HuH-7.5 (cell line): ENCODE measurements at places on chromosomes 1 and 21.

DNA sequence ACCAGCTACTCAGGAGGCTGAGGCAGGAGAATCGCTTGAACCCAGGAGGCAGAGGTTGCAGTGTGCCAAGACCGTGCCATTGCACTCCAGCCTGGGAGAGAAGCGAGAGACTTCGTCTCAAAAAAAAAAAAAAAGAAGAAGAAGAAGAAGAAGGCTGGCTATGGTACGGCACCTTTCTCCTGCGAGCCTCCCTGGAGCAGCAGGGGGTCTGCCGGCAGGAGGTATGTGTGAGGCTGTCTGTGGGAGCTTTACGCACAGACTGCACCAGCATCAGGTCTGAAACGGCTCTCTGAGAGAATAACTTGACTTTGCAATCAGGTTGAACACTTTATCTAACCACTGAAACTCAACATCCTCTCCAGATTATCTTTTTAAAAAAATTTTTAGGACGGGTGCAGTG is 44.9 kb downstream of the CLSTN1 start:
- no peak for DNase-seq

DNA sequence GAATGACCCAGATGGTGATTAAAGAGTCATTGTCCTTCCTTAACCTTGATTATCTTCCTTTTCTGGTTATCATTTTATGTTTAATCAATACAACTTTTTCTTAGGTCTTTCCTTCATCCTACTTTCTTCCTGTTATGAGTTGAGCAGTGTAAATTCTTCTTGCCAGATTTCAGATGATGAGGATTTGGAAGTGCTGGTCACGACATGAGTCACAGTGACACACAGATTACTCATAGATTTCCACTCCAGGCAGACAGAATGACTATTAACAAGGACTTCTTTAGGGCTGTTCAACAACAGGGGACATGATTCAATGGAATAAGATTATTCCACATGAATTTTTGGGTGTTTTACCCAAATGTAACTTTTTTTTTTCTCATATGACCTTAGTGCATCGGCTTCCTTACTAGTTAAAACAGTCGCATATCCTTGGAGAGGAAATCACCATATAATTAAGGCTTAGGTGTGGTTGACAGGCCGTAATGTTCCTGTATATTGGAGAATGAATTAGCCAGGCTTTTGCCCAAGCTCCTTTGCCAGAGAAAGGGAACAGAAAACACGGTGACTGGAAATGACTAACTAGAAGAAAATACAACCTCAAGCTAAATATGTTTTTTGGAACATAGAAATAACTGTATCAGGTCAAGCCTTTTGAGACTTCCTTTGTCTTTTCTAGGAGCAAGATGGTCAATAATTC is 44.2 kb downstream of the PRRX1 start:
- DNase-seq = no peak

DNA sequence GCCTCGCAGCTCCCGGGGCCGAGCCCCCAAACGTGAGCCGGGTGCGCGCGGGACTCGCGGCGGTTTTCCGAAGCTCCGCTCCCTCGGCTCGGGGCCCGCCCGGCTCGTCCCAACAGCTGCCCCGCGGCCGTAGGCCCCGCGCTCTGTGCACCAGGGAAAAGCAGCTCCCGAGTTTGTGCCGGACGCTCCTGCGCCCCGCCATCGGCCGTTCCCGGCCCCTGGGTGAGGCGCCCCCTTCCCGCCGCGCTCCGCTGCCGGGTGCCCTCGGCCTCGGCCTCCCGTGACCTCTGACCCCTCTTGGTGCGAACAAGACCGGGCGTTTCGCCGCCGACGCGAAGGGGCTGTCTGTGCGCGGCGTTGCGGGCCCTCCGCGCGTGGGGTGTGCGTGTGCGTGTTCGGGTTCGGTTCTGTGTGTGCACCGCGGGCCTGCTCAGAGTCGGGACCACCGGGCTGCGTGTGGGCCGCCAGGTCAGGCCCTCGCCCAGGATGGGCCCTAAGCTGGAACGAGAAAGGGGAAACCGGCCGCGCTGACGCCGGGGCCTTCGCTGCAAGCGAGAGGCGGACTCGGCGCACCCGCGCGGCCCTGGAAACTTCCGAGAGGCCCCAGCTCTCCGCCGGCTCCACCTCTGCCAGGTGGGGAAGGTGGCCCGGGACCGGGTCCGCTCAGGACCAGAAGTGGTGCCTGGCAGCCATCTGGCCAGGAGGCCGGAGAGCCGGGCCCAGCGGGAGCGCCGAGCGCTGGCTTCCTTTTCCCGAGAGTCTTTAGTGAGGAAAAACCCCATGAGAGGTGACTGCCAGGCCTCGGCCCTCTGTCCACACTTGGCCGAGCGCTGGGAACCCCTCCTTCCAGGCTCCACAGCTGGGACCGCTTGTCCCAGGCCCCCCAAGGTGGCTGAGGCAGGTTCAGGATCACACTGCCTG is 1.9 kb downstream of the PRDM16 start:
- no peak for DNase-seq

- DNase-seq = no peak
Observed at GRCh38 chr1:200073286-200073637, 45.8 kb downstream of the NR5A2 start.

GRCh38 chr1:54403405-54403804 is 2.8 kb downstream of the SSBP3 start:
- DNase-seq = no peak

- DNase-seq = no peak
Observed at GRCh38 chr21:33550772-33551660, 8.2 kb downstream of the SON start.

DNA sequence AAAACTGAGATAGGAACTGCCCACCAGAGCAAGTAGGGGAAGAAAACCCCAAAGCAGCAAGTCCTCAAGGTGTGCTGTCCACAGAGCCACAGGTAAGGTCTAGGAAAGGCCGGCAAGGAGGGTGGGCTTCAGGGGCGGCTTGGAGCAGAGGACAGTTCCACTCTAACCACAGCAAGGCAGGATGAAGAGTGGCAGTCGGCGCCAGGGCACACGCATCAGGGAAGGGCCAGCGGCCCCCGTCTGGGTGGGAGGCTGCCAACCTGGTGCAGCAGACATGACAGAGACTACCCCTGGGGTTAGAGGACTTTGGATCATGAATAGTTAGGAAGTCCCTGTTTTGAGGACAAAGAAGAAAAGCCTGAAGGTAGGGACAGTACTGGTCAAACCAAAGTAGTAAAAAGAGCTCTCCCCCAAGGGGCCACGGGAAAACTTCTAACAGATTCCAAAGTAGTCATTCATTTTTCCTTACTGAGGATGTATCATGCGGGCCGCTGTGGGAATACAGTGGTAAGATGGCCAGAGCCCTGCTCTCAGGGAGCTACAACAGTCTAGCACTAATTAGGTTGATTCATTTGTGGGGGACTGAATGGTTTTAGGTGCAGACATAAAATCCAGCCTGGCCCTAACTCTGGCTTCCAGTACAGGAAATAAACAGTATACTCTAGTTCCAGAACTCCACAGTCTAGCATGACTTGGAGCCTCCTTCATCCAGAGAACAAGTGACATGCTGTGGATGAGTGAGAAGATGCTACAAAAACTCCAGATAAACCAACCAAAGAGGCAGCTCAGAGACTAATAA is 3.5 kb upstream of the RAP1GAP start:
- DNase-seq = no peak

GRCh38 chr1:213017447-213018273 is 2.0 kb upstream of the ANGEL2 start:
- DNase-seq = no peak

GRCh38 chr1:3776231-3776961 is 3.8 kb downstream of the SMIM1 start:
- no peak for DNase-seq

GRCh38 chr1:27831568-27832410 is 1.2 kb downstream of the PPP1R8 start:
- no peak for DNase-seq

GRCh38 chr1:32967888-32968568 is 3.4 kb upstream of the RNF19B start:
- no peak for DNase-seq

- peak; percentile 11 for DNase-seq
Observed at GRCh38 chr1:62849031-62849430, 65.1 kb downstream of the ATG4C start.

GRCh38 chr1:246043556-246043955 is 463.5 kb downstream of the SMYD3 start:
- DNase-seq = no peak

DNA sequence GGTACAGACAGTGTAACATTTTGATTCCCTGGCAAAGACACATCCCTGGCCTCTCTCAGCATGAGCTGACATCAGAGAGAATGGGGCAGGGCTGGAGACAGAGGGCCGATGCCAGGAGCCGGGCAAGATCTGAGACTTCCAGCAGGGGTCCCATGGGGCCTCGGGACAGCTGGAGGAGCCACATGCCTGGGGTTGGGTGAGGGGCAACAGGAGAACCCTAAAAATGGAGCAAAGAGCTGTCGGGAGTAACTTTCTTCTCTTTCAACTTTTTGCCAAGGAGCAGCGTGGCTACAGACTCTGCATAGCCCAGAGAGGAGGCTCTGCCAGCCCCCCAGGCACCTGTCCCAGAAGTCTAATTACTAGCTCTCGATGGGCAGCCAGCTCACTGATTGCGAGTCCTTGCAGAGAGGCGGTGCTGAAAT is 130.8 kb downstream of the LACTBL1 start:
- no peak for DNase-seq

DNA sequence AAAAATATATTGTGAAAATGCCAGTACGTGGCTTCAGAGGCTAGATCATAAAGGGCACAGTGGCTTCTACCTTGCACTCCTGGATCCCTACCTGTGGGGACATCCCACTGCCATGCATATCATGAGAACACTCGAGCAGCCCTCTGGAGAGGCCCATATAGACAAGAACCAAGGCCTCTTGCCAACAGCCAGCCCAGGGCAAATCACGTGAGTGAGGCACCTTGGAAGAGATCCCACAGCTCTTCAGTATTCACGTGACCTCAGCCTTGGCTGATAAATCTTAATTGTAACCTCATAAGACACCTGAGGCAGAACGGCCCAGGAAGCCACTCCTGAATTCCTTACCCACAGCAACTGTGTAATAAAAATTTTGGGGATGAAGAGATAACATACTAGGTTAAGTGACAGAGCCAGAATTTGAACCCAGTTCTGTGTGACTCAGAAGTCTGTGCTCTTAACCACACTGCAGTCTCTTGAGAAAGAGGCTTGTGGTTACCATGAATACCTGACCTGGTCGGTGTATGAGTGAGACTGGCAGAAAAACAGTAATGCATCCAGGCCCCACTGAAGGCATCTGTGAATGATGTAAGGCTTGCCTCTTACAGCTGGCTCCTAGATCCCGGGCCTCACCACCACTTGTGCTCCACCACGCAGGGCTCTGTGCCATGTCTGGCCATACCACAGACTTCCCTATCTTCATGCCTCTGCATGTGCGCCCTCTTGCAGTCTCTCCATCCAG is 6.9 kb upstream of the A3GALT2 start:
- no peak for DNase-seq

DNA sequence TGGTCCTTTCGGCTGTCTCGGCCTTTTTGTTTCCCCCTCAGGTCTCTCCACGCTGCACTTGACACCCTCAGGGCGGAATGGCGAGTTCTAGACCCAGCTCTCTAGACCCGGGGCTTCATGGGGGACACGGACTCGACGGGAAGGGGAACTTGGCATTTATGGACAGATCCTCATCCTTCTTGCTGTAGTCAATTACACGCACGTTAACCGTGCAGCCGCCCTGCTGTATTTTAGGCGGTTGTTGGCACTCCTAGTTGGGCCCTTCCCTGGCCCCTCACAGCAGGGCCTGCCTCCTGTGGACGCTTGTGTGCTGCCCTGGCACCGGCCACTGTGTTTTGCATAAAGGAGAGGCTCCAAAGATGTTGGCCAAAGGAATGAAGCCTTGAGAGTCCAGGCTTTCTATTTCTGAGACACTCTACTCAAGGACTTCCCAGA is 558 bp upstream of the BTG3 start:
- DNase-seq = peak; percentile 8

- DNase-seq = no peak
Observed at GRCh38 chr1:31010086-31010989, 55.2 kb downstream of the PUM1 start.

DNA sequence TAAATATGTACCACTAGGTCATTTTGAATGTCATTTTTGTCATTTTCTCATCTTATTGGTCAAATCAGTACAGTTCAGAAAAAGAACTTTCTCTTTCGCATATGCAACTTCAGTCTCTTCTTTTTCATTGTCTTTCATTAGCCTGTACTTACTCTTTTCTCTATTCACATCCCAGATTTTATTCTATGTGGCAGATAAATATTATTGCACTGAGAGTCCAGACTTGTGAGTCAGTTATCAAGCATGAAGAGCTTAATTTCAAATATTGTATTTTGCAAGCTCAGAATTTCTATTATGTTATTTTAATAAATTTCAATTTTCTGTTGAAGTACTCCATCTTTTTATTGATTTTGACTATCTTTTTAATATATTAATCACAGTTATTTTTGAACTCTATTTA is 105.2 kb upstream of the PALMD start:
- no peak for DNase-seq

GRCh38 chr1:113579256-113580018 is 179.8 kb downstream of the PHTF1 start:
- no peak for DNase-seq

DNA sequence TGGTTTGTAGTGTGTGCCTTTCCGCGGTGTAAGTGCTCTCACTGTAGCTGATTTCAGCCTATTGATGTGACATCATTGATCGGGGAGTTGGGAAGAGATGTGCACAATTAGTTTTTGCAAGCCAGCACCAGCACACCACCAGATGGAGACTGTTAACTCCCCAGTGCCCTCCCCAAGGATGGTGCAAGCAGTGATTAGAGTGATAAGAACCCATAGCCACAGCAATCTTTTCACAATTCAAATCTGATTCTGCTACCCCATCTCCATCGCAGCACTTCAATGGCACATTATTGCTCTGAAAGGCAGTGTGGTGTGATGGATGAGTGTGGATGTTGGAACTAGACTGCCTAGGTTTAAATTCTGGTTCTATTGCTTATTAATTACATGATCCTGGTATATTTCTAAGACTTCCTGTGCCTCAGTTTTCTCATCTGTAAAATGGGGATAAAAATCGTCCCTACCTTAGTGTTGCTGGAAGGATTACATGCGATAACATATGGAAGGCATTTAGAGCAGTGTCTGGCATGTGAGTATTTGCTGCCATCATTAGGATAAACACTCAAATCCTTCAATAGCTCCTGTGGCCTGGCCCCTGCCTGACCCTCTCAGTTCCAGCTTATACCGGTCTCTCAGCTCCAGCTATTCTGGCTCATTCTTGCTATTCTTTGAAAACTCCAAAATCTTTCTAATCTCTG is 6.7 kb downstream of the CSF3R start:
- DNase-seq = no peak

DNA sequence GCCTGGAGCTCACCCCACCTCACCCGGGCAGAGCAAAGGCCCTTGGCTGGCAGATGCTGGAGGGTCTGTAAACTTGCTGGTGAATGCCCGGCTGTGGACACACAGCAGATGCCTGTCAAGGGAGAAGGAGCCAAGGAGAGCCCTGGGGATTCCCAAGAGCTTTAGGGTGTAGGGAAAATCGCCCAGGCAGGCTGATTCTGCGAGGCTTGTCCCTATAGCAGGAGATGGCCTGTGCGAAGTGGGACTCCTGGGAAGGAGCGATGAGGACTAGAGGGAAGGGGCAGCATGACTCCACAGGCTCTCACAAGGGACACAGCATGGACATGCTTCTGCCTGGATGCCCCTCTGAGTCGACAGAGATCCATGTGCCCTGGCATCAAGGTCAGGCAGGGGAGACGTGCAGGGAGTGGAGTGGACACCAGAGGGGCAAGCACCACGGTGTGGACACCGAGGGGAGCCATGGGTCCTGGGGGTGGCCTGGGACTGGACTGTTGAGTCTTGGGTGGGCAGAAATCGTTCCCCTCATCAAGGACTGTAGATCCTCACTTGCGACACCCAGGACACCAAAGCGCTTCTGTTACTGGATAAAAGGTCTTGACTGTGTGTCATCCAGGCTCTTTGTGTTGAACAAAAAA is 71.4 kb upstream of the ABCG1 start:
- DNase-seq = no peak
